ENCODE measurements at places on chromosomes 3 and 15.

- DNase-seq: no peak
Observed at GRCh38 chr3:20741381-20741780, 555.4 kb upstream of the SGO1 start.

DNA sequence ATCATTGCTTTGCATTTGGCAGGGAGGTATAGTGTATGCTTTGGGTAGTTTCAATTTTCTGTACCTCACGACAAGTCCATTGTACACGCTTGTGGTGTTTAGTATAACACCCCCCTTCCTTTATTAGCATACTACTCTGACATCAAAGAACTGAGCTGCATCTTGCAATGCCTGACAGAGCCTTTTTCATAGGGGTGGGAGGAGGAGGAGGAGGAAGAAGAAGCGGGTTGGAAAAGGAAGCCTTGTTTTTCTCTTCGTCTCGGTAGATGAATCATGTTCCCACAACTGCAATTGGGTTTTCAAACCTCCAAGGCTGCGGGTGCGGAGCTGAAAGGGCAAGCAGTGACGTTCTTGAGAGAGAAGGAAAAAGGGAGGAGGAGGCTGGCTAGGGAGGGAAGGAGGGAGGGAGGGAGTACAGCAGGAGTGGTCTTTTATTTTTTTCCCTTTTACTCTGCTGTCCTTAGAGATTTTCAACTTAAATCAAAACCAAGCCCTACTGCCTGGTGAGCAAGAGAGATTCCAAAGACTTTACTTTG is 175.7 kb downstream of the KLHL25 start:
- peak; percentile 86 for DNase-seq

GRCh38 chr15:62027916-62028315 is 32.3 kb downstream of the VPS13C start:
- DNase-seq: no peak

DNA sequence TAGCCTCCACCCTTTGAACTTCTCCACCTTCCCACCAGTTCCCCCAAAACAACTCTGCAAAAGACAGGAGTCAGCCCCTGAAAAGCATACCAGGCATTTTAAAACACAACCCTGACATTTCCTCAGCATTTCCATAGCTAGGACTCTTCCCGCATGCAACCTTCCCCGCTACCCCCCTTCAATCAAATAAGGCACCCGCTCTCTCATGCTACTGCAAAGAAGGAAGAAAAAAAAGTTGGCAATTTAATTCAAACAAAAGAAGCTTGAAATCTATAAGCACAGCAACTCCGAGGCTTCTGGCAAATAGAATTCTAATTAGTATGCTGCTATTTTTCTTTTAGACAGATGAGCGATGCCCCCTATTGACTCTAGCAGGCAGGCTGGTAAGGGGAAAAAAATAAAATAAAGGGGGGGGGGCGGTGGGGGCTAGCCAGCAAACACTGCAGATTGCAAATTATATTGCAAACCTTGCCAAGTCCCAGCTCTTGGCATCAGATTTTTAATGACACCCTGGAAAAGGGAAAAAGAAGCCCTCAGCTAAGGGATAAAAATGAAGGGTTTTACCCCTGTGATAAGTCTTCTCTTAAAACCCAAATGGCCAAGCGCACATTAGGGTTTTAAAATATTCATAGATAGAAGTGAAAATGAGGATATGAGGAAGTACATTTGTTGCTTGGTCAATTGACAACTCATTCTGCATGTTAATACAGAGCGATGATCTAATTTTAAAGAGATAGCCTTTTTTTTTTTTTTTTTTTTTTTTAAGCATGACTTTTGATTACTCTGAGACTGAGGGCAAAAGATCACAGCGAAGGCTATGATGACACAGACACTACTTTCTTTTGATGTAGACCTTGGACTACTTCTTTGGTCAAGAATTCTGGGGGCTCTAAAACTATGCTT is 255.2 kb downstream of the NR2F2 start:
- DNase-seq: no peak

DNA sequence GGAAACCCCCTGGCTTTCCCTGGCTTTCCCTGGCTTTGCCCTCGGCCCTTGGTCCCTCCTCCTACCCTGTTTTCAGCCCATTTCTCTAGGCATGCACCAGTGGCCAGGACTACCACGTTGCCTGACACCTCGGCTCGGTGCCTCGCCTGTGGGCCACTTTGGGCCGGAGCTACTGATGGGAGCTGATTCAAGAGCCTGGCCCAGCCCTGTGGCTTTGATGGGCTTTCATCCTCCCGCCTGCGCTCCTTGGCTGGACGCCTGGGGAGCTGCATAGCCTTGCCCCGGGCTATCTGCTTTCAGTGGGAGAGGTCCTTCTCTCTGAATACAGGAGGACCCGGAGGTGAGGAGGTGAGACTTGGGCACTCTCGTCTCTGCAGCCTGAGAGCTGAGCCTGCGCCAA is 192.7 kb upstream of the HES1 start:
- no peak for DNase-seq

DNA sequence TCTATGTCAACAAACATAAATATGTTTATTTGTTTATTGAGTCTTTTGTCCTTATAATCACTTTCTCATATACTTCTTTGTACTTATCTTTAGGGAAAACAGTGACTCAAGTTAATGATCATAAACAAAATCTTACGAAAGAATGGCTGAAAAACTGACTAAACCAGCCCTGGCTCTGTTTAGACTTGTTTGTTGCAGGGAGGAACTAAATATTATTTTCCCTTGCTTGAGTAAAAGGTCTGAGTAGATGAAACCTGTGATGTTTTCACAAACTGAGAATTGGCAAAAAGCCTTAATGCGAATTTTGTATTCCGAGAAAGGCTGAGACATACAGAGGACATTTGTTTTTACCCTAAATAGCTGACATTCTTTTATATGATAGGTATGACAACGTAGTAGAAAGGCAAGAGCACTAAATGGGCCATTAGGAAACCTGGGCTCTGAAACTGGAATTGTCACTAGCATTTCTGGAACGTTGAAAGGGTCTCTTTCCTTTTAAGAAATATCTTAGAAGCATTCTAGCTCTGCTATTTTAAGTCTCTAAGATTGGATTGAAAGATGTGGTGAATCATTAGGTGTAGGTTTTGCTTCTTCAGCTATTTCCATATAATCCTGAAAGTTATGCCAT is 18.2 kb upstream of the CLDN16 start:
- no peak for DNase-seq

GRCh38 chr3:129549805-129550204 is 6.8 kb downstream of the H1-8 start:
- DNase-seq: no peak

DNA sequence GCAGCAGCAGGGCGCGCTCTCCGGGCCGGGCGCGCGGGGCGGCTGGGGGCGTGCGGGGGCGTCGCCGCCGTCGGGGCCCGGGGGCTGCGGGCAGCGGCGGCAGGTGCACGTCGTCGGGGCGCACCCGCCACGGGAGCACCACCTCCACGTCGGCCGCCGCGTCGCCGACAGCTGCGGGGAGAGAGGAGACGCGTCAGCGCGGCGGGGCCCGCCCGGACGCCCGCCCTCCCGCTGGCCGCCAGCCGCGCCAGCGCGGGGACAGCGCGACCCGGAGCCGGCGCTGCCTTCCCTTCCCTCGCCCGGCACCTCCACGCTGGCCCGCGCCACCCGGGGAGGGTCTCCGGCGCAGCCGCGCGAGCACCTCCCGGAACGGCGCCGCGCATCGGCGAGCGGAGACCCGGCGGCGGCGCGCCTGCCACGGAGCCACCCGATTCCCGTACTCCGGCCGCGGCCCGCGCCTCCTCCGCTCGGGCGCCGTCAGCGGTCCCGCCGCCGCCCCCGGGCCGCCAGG is 481 bp downstream of the ADAMTS17 start:
- no peak for DNase-seq
